ENCODE measurements at places on chromosomes 1 and 21.

GRCh38 chr21:15797577-15798363 is 68.0 kb downstream of the USP25 start:
- no peak for DNase-seq

DNA sequence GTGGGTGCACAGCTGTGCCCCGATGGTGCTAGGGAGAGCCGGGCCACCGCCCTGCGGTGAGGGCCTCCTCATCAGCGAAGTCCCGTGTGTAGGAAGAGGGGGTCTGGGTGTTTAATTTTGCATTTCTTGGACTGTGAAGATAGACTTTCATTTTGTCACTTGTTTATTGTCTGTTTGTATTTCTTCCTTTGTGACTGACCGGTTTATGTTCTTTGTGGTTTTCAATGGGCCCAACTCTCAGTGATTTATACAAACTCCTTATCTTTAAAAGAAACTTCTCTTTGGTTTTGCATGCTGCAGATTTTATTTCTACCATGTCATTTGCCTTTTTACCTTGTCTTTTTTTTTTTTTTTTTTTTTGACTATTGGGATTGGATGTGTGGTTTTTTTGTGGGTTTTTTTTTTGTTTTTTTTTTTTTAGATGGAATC is 65.1 kb downstream of the COL18A1 start:
- DNase-seq: peak; percentile 78

GRCh38 chr1:82059959-82060358 is 259.2 kb downstream of the ADGRL2 start:
- DNase-seq: no peak

DNA sequence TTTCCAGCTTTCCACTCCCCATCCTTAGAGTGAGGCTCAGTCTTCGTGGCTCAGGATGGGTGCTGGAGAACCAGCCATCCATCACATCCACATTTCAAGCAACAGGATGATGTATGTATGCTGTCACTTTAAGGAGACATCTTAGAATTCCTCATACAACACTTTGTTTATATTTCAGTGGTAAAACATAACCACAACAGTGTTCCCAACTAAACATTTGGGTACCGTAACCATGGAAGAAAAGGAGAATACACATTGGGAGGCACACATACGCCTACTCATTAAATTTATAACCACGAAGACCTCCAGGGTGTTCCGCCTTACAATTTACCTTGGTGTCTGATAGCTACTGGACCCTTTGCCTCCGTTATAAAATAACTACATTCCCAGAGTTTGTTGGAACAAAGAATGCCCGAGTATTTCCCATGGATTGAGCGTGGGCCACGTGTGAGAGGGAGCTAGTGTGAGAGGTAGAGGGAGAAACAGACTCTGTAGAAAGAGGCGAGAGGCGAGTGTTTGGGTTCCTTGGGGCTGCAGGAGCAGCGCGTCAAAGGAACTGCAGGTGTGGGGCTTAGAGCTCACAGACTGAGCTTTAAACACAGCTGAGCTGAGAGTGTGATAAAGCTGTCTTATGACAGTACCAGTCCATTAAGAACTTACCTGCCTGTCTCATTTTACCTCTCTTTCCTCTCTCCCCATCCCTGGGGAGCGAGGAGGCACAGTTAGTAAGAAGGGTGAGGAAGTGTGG is 111.5 kb upstream of the USP24 start:
- DNase-seq: peak; percentile 68

DNA sequence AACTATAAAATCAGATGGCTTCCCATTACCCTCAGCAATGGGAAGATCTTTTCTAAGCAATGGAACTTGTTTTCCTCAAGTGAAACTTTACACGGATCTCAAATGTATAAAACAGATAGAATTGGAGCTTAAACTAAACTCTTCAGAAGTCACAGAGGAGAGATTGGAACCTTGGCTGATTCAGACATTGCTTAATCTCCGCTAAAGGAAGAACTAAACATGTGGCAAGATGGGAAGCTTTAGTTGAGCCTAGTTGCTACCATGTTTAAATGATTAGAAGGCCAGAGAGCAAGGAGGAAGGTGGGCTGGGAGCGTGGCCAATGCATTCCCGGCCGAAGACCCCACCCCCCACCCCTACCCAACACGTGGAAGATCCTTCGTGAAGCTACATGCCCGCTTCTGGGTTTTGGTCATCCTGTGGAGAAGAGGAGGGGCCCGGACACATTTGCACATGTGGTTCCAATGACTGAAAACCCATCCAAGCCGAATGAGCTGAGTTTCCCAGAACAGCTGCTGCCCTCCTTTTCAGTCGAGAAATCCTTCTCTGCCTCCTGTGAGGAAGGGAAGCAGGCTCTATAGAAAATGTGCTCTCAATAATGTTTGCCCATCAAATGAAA is 164.3 kb downstream of the MIS18A start:
- no peak for DNase-seq

DNA sequence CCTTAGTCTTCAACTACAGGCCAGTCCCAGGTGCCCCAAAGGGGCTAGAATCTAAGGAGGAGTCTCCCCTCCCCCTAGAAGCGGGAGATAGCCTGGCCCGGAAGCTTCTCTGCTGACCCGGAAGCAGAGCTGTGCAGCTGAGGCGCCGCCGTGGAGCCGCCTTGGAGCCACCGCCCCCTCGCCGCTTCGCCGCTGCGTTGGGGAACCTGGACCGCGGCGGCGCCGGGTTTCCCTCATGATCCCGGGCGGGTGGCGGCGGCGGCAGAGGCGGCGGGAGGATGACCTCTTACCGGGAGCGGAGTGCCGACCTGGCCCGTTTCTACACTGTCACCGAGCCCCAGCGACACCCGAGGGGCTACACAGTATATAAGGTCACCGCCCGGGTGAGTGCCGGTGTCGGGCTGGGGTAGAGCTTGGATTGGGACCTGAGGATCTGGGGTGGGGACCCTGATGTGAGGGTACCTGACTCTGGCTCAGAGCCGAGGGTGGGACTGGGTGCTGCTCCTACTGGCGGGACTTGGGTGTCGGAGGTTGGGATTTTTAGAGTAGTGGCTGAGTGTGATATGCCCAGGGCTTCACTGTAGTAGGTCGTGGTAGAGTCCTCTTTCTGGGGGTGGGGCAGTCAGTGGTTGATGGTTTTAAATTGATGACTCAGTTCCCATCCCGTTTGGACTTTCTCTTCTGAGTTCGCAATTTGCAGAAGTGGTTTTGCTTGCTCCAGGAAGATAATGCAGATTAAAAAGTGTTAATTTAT is at the start of gene RPS6KC1:
Gene RPS6KC1, plus strand, starts transcription at position 115 of the 754 bp plus-strand sequence. Its CDS starts 164 bp downstream, at position 279.
- DNase-seq: peak; percentile 88

DNA sequence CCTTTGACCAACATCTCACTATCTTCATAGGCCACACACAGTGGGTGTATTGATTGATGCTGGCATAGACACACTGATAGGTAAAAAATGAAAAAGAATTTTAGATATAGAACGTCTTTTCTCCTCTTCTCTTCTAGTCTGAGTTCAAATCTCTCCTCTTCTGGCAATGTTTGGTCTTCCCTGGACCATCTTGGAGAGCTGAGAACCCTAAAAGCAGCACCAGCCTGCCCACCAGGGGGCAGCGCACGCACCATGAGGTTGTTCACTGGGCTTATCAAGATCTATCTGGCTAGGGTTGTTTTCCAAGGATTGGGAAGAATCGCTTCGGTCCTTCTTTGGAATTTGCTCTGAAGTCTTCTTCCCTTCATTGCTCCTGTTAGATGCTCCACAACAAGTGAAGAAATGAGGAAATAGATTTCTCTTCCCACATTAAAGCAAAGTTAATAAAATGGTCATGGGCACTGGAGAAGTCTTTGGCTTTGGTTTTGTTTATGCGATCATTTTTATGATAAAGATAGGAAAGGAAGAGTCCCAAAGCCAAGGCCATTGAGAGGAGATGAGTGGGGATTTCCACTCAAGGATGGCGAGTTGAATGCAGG is 104.0 kb upstream of the OLIG2 start:
- DNase-seq: no peak

DNA sequence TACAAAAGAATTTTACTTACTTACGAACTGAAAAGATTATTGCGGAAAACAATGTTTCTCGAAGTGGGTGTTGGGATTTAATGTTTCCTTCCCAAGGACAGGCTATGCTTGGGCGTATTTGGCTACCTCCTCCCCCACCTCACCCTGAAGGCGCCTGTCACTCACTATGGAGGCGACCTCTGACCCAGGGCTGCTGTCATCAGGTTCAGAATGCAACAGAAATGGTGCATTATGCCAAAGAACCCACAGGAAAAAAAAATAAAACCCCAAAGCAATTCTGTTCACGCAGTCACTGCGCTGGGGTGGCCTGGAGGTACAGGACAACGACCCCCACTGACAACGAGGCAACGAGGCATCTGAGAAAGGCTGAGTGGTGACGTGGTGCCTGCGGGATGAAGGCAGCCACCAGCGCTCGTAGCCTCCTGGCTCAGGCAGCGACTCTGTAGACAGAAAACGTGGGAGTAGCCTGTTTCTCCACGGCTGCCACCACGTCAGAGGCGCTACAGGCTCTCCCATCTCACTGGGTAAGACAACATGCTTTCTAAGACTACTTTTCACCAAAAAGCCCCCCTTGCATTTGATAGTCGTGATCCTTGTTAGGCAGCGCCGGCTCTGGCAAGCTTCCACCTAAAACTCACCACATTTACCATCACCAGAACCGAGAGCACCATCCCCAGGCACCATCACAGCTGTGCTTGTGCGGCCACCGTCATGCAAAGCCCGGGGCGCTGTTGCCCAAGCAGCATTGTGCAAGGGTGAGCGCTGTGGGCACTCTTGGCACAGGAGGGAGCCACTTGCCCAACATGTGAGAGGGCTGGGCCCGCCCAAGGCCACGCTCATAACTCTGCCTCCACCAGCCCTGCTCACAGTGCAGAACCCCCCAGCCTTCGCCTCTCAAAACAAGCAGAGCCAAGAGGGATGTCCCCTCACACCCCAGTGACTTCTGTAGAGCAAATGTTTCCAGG is 14.3 kb downstream of the NADK start:
- DNase-seq: no peak

GRCh38 chr1:101438359-101438758 is 201.5 kb downstream of the S1PR1 start:
- no peak for DNase-seq

DNA sequence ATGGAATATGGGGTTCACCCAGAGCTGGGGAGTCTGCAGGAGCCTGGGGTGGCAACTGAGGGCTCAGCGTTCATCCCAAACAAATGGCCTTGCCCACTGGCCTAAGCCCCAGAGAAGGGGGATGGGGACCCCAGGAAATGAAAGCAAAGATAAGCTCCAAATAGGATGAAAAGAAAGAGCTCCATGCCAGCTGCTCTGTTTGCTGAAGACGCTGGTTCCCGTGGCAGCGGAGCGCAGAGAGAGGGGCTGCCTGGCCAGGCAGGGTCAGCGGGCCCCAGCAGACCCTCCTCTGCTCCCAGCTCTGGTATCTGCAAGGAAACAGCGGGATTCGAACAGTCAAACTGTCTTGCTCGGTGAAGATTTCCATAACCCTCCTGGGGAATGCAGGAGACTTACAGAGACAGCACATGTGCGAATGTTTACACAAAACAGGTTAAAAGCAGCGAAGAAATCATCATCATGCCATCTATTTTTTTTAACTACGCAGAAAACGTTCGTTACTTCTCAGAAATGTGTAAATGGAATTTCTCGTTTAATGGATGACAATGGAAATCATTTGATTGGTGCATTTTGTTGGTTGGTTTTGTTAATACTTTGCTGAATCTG is 94.4 kb downstream of the PDE9A start:
- DNase-seq: no peak

DNA sequence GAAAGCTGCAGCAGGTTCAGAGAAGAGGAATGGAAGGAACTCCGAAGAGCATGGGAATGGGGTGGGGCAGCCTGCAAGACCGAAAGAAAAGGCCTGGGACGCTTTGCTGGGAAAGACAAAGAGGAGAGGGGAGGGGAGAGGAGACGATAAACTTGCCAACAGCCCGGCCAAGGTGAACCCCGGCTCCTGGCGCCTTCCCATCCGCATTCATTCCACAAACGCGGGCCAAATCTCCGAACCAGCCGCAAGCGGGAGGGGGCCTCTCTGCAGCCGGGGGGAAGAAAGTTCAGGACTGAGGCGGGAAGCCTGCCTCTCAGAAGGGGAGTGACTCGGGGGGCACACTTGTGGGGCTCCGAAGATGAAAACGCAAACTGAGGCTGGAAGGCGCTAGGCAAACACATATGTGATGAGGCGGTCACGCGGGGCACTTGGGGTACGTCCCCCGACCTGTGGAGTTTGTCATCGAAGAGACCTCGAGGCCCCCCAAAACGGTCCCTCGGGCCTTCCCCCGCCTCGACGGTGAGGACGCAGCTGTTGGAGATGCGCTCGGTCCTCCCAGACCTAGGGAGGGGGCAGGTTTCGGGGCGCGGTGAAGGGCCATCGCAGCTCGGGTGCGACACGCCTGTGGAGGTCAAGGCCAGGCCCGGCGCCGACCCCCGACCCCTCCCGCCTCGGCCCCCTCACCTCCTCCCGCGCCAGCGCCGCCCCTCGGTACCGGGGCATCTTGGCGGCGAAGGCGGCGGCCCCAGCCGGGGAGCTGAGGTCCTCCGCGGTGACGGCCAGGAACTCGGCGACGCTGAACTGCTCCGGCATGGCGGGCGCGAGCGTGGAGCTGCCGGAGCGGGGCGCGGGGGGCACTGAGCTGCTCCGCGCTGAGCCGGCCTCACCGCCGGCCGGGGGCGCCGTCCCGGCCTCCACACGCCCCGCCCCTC is at the start of gene ASAP3:
Gene ASAP3, minus strand, starts transcription at position 859 of the 932 bp plus-strand sequence. Its CDS starts 46 bp downstream, at position 813.
- DNase-seq: peak; percentile 54

- DNase-seq: no peak
Observed at GRCh38 chr1:33248244-33248643, 8.0 kb upstream of the ZNF362 start.

DNA sequence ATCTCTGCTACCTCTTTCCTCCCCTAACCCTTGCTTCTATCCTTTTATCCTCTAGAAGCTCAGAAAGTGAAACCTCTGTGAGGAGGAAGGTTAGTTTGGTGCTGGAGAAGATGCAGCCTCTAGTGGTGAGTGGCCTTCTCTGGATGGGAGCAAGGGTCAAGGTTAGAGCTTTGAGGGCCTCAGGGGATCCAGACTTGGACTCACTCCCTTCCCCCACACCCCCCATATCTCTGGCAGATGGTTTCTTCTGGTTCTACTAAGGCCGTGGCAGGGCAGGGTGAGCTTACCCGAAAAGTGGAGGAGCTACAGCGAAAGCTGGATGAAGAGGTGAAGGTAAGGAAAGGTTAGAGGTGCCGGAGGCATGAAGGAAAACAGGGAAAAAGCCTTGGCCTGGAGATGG is 9.2 kb downstream of the CGN start:
- DNase-seq: no peak

GRCh38 chr1:236067854-236068454 is 3.1 kb upstream of the NID1 start:
- no peak for DNase-seq
